Activated CD8-positive, alpha-beta memory T cell treated with anti-CD3 and anti-CD28 coated beads for 1 hour (primary cell): ENCODE measurements at places on chromosomes 6 and 20.

DNA sequence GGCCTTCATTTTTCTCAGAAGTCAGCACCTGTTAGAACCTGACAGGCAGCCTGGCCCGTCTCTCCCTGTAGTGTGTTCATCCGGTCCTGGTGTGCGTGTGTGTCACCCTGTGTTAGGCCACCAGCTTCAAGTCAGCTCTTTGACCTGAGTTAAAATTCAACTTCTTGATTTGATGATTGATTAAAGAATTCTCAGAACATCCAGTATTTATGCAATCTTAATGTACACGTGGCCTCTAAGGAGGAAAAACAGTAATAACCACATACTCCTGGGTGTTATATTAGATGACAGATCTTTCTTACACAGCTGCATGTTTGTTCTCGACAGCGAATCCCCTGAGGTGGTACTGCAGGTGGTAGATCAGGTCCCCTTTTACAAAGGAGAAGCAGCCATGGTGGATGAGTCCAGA lies 19.1 kb upstream of the TMEM217 start:
- DNase-seq: no peak

GRCh38 chr6:136465766-136466303 lies 84.4 kb downstream of the MAP7 start:
- DNase-seq: no peak

GRCh38 chr20:52103335-52103912 lies 88.2 kb downstream of the ZFP64 start:
- DNase-seq: no peak

- no peak for DNase-seq
Observed at GRCh38 chr20:32626859-32627636, 41.9 kb upstream of the NOL4L start.

DNA sequence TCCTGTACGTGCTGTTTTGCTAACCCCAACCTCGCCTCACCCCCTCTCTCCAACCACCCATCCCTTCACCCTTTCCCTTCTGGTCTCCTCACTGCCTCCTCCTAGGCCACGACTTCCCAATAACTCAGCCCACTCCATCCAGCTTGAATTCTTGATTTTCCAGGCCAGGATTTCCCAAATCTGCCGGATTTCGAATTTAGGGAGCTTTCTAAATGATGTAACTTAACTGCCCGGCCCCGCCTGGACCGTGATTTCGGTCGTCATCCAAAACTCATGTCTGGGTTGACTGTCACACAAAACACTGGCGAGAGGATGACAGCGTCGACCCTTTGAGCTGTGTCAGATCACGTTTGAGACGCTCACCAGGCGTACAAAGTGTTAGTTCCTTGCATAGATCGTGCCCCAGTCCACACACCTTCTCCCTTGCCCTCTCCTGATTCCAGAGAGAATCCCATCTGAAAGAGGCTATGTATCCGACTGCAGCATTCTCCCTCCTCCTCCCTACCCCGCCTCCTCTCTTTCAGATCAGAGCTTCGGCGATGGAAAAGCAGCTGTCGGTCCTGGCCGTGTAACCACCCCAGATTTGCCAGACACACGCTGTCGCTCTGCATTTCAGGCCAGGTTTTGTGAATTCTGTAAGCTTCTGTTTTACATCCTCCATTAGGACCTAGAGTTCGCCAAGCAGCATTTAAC lies 168.2 kb downstream of the GPX5 start:
- DNase-seq: no peak

DNA sequence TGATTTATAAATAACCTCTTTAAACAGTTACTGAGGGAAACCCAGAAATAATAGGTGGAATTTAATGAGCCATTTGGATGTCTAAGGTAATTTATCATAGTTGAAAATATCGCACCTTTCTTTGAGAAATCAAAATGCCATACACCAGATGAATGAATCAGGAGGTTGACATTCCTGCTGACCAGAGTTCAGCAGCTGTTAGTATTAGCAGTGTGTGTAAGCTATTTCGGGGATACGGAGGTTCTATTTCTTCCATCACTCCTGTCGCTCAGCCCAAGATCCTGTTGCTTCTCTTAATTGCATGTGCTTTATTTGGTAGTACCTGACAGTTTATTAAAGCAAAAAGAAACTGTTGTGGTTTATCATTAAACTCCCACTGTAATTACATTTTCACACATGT lies 67.1 kb downstream of the HDGFL1 start:
- no peak for DNase-seq

DNA sequence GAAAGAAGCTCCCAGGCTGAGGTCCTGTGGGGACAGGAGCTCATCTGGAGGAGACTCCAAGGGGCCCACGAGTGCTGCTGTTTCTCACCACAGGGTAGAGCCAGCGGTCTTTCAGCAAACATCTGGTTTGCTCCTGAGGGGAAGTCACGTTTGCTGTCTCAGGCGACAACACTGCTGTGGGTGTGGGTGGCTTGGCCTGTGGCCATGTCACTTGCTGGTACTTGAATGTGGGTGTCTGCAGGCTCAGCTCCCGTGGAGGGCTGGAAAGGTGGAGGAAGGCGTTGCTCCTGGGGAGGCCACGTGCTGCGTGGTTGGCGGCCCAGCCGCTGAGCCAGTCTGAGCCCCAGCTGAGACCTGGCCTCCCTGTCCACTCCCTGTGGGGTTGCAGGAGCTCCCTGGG lies 52.8 kb upstream of the MPC1 start:
- no peak for DNase-seq

DNA sequence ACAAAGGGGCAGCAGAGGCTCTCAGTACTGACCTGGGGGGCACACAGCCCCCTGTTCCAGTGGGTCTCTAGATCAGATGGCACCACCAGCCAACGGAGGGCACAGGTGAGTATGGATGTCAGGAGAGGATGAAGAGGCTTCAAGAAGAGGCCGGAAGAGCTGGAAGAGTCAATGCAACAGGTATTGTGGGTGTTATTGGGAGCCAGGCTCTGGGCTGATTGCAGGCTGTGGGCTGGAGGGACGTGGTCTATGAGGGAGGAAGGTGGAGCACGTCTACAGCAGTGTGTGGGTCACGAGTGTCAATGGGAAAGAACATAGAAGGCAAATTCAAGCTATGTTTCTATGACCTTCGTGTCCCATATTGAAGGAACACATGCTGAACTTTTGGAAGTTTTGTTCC lies 18.8 kb upstream of the TAGAP start:
- DNase-seq: no peak

- peak; percentile 33 for DNase-seq
Observed at GRCh38 chr6:45422503-45423110, 44.9 kb upstream of the SUPT3H start.

DNA sequence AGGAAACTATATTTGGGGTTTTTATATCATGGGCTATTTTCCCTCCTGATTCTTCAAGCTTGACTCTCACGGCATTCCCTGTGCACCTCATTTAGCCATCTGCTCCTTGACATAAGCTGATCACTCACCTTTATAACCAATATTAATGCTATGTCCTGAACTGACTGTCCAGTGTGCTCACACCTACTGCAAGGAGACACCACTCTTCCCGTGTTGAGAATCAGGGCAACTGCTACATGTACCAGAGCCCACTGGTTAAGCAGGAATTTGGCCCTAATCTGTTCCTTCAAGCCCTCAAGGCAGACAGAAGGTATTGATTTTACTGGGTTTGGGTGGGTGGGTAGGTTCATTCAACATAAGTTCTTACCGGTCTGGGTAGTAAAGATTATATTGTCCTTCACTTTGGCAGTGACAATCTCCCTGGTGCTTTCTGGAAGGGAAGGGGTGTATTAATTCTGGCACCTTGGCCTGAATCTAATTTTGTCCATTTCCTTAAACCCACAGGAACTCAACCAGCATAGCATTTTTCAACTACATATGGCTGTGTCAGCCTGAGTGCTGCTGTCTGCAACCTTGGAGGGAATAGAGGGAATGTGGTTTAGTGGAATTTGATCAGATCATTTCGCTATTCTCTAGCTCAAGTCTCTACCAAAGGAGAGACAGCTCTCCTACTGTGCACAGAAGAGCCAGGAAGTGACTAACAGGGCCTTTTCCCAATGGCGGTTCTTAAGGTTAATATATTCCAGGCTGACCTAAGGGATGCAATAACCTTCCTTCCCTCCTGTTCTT lies 293.2 kb downstream of the BTBD9 start:
- no peak for DNase-seq
